ENCODE measurements at places on chromosomes 4 and X.

DNA sequence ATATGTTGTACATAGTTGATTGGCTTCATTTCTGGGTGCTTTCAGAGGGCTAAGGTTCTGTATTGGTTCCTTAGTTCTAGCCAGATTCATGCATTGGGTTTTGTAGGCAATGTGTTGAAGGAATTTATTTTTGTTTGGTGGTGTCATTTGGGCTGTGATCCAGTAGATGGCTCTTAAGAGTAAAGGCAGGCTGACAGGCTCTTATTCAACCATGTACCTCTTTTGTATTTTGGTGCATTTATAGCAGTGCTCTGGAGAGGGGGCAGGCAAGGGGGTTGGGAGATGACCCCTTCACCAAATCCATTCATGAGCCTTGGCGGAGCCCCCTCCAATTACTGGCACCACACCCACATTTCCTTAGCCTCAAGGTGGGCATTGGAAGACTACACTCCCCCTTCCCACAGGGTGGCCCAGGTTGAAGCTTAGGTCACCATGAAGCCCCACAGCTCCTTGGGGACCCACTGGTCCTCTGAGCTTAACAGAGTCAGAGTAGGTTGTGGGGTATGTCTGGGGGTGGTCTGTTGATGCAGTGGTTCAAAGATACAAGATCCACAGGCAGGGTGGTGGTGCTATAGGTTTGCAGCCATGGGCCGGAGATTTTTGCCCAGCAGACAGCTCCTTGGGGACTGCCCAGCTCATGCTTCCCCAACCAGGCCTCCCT is 143.0 kb upstream of the GNPDA2 start:
- no peak for DNase-seq

GRCh38 chrX:44974451-44974850 is 101.5 kb downstream of the KDM6A start:
- DNase-seq, result no peak

DNA sequence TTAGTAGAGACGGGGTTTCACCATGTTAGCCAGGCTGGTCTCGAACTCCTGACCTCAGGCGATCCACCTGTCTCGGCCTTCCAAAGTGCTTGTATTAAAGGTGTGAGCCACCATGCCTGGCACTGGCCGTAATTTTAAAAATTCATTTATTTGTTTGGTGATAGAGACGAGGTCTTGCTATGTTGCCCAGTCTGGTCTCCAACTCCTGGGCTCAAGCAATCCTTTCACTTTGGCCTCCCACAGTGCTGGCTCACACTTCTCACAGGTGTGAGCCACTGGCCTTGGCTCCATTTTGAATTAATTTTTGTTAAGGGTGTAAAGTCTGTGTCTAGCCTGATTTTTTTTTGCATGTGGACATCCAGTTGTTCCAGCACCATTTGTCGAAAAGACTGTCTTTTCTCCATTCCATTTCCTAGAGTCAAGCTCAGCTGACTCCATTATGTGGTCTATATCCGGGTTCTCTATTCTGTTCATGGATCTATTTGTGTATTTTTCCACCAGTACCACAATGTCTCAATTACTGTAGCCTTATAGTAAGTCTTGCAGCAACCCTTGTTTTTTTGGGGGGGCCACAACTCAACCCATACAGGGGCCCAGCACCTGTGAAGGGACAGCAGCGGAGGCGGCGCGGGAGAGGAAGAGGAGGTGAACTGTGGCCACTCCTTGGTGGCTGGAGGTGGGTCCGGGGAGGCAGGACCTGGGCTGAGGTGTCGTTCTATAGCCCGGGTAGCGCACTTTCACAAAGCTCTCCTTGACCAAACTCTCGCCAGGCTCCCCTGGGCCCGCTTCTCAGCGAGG is 1.5 kb upstream of the NSD2 start:
- no peak for DNase-seq

DNA sequence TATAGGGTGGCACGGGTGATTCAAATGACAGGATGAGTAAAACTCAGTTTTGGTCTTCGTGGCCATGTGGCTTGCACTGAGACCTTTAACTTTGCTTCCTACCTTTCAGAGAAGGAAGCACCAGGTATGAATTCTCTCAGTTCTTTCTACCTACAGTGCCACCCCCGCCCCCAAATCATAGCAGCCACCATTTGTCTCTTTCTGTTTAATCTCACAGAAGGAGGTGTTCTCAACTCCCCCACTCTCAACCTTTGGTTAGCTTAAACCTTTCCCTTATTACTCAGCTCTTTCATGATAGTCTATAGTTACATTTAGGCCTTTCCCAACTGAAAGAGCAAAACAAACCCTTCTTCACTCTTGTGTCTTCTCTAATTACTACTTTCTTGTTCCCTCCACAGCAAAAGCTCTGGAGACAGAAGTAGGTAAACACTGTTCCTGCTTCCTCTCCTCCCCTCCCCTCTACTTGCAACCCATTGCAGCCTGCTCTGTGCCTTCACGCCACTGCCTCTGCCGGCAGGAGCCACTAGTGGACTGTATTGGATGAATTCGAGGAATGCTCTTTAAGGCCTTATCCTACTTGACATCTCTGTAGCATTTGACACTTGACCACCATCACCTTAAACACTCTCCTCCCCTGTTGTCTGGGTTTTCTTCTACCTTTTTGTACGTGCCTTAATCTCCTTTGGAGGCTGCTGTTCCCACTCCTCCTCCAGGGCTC is 123.7 kb downstream of the AFF1 start:
- DNase-seq, result no peak

DNA sequence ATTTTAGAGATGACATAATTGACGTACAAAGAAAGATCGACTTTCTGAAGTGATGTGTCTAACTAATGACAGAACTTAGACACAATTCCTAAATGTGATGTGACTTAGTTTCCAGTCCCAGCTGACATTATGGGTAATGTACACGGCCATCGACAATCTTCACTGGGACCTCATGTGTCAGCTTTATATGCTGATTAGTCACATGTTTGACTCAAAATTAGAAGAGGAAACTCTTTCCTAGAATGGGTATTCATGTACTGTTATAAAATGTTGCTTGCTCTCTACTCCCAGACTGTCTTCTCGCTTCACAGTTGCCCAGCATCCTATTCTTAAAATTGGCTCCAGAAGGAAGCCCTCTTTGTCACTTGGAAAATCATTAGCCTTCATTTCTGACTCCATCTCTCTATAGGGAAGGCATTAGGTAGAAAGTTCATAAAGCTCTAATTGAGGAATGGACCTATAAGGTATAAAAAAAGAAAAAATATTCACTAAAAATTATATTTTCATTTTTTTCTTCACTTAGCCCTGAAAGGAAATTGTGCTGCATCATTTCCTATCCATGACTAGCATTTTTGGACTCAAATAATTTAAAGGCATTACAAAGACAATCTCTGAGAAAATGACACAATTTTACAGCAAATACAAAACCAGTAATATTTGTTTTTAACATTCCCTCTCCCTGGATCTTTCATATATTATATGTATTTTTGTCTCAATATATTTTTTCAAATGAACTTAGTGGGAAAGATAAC is 554.6 kb downstream of the INPP4B start:
- no peak for DNase-seq

- no peak for DNase-seq
Measured at GRCh38 chr4:17385403-17385802, 126.5 kb downstream of the QDPR start.

GRCh38 chrX:113743069-113743468 is 840.8 kb upstream of the HTR2C start:
- DNase-seq, result no peak

DNA sequence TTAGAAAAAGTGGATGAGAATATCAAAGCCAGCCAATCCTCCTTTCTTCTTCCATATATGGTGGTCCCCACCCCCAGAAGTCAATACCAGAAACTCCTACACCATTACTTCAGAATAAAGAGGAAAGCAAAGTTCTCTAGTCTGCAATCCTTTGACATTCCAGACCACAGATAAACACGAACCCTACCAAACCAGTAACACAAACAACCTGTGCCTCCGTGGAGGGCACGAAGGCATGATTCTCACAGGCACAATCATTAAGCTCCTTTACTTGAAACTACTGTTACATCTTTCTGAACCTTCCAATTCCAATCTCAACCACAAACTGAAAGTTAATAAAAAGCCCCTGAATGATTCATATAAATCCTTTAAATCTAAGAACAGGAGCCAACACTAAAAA is 16.3 kb downstream of the MAML3 start:
- no peak for DNase-seq

- no peak for DNase-seq
Measured at GRCh38 chr4:182448281-182449151, 205.3 kb downstream of the TENM3 start.
